ENCODE measurements at places on chromosomes 2 and 18.

- no peak for DNase-seq
These were observed 33.7 kb downstream of the ATP9B start for GRCh38 chr18:79102886-79103285.

DNA sequence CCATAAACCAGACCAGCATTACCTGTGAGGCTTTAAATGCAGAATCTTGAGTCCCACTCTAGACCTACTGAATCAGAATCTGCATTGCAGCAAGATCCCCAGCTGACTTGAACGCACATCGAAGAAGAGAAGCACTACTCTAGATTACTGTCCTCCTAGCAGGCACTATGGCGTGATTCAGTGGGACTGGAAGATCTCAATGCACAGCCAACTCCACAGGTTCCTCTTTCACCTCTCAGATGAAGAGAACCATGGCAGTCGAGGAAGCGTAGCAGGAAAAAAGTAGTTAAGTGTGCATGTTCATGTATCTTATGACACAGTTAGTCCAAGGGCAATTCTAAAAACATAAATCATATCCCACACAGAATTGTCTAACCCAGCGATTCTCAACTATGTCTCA, 97.4 kb downstream of the STK39 start:
- DNase-seq = no peak

GRCh38 chr2:120809151-120809550, 73.5 kb downstream of the GLI2 start:
- no peak for DNase-seq

GRCh38 chr2:127541809-127542208, 6.3 kb downstream of the MYO7B start:
- DNase-seq = no peak

DNA sequence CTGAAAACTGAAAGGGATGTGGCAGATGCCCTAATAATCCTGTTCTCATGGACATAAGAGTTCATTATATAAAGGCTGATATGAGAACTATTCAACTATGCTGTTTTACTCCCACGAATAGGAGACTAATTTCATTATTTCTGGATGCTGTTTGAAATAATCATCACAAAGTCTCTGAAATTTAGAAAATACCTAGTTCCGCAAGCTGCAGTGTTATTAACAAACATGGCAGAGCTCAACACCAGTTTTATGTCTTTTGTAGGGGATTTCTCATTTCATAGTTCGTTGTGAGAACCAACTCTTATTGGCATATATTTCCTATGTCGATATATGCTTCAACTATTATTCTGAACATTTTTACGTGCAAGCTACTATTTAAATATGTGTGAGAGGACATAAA, 200.3 kb upstream of the SLC8A1 start:
- no peak for DNase-seq

Data from foreskin melanocyte (primary cell).